NCI-H1092 treated with DMSO at 0.1 percent for 48 hours (cell line): ENCODE measurements at places on chromosomes 3 and 15.

GRCh38 chr15:90046911-90047392 lies 45.8 kb downstream of the ZNF710 start:
- DNase-seq, result peak; percentile 14

GRCh38 chr3:98974442-98974841 lies 72.9 kb upstream of the DCBLD2 start:
- DNase-seq, result no peak

DNA sequence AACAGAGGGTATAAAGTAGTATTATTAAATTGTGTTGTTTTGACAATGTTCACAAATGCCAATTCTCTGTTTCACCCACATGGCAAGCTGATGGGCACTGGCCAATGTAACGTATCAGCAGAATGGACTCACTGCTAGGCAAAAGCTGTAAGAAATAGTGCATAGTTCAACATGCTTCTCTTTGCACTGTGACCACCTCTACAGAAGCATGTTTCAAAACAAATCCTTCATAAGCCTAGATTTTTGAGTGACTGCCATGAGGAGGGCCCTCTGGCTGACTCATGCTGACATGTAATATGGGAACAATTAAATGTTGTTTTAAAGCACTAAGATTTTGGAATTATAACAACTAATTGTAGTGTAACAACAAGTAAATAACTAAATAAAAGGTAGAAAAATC lies 3.2 kb downstream of the GBE1 start:
- no peak for DNase-seq

DNA sequence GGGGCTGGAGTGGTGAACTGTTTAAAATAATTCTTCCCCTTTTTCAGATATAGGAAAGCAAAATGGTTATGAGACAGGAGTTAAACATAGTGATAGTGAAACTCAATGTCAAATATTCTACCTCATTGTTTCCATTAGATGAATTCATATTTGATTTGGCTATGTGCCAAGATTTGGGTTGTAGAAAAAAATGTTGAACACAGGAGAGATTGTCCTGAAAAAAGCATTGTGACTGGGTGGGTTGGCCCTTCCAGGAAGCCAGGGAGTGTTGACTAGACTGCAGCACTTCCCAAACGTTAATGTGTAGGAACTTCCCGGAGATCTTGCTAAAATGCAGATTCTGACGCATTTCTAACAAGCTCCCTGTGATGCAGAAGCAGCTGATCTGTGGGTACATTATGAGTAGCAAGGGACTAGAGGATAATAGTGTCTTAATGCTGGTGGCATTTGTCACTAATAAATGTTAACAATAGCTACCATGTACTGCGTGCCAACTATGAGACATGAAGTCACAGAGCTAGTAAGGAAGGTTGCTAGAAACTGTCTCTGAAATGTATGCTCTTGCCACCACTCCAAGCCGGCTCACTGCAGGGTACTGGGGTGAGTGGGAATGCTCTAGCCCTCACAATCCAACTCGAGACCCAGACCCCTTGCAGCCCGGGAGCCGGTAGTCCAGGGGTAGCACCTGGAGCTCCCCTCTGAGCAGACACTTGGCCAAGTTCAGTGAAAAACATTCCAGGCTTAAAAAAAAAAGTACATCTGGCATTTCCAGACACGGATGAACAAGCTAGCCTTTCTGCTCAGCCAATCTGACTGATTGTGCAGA lies 120.6 kb downstream of the CD47 start:
- peak; percentile 24 for DNase-seq

- no peak for DNase-seq
Measured at GRCh38 chr15:32112101-32112500, 81.8 kb downstream of the CHRNA7 start.

- no peak for DNase-seq
Measured at GRCh38 chr3:132285620-132285945, 31.6 kb upstream of the ACP3 start.

GRCh38 chr15:23532024-23532423 lies 33.5 kb upstream of the MKRN3 start:
- DNase-seq, result no peak

- DNase-seq, result no peak
Measured at GRCh38 chr3:8385848-8386620, 115.6 kb upstream of the LMCD1 start.
